Right ventricle myocardium inferior (tissue), 1 donor: ENCODE measurements at places on chromosomes 4 and X.

- no peak for DNase-seq
Observed at GRCh38 chr4:154366956-154367355, 124.6 kb downstream of the DCHS2 start.

DNA sequence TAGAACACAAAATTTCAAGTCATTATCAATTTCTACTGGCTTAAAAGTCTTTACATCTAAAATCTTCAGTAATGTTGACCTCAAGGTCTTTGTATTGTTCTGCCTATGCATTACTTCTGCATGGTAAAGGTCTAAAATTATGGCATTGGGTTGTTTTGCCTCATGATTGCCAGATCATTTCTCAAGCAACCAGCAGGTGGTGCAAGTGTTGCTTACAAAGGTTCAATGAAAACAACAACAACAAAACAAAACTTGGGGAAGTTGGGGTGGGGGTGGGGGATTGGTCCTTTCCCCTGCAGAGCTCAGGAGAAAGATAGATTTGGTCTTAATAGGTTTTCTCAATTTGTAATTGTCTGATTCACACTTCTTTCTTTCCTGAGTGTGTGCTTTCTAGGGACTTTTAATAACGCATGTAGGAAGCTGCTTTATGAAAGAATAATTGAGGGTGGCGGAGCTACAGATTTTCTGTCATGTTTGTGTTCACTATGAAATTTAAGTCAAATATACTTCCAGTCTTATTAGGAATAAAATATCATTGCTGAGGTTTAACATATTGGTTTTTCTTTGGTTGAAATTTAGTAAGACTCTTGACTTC lies 145.1 kb downstream of the COL4A5 start:
- no peak for DNase-seq

DNA sequence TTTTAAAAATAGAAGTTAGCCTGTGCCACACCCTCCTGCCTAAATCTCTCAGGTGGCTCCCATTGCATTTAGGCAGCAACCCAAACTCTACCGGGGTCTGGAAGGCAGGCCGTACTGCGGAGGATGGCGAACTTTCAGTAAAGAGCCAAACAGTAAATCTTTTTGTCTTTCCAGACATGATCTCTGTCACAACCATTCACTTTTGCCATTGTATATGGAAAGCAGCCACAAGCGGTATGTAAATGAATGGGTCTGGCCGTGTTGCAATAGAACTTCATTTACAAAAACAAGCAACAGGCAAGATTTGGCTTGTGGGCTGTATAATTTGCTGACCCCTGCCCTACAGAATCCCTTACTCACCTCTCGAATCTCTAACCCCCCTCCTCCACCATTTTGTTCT lies 3.3 kb downstream of the RADX start:
- DNase-seq, result no peak

- no peak for DNase-seq
Observed at GRCh38 chr4:177718514-177718913, 276.3 kb upstream of the AGA start.

GRCh38 chr4:118765399-118765798 lies 70.5 kb downstream of the SEC24D start:
- DNase-seq, result no peak

DNA sequence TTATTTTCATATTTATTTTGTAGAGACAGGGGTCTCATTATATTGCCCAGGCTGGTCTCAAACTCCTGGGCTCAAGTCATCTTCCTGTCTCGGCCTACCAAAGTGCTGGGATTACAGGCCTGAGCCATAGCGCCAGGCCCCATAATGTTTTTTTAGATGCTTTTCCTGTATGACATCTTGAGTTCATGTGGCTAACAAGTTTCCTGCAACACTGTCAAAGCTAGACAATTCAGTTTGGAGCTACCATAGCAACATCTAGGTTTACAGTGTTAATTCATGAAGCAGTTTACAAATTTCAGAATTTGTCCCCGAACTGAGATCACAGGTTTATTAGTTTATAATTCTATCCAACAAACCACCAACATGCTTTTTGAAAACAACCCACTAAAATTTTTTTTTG lies 6.4 kb upstream of the IL13RA2 start:
- no peak for DNase-seq
